ENCODE measurements at places on chromosomes 6 and 20.

GRCh38 chr6:26594730-26595632, 1.8 kb upstream of the ABT1 start:
- no peak for ATAC-seq

DNA sequence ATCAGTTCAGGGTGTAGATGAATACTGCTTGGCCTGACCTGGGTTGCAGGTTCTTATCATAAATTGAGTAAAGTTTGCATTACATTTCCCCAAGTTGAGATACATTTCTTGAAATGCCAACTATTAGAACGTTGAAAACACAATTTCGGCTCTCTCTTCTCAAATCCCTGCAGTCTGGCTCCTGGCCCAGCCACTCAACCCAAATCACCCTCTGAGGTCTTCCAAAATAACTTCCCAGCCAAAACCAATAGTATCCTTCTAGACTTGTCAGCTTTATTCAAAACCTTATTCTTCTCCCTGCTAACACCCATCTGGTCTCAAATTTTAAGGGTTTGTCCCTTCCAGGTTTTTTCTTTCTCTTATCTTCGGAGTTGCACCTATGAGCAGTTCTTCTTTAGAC, 263.6 kb downstream of the EYA4 start:
- ATAC-seq: no peak

- no peak for ATAC-seq
Observed at GRCh38 chr20:23305098-23305497, 45.5 kb upstream of the NXT1 start.

DNA sequence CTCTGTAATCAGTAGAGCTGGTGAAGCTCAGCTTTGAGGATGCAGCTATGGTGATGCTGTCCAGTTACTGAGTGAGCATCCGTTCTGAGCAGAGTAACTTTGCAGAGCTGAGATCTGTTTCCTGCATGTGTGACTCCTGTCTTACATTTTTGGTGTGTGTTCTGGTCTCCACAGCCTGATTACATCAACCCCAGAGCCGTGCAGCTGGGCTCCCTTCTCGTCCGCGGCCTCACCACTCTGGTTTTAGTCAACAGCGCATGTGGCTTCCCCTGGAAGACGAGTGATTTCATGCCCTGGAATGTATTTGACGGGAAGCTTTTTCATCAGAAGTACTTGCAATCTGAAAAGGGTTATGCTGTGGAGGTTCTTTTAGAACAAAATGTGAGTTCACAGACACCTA, 81.6 kb downstream of the FAM120B start:
- ATAC-seq: no peak

DNA sequence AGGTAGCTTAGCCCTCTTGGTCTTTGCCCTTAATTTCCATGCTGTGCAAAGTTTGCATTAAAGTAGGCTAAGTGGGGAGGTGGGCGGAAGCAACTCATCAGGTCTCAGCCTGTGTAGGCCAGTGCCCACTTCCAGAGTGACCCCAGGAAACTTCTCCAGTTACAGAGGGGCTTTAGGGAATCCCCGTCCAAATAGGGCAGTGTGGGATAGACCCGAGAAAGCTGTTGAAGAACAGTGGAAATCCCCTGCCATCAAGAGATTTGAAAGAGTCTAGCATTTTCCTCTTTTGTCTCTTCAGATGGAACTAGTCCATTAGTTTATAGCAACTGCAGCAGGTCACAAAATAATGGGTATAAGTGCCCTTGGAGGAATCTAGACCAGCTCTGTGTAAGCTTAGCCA, 20.2 kb downstream of the SF3B5 start:
- ATAC-seq: no peak

- no peak for ATAC-seq
Observed at GRCh38 chr20:5486377-5487054, 169.8 kb upstream of the PROKR2 start.
